ENCODE measurements at places on chromosomes 13 and 19. TPM values are rescaled to one million over a fixed set of nuclear protein-coding genes. Genes with fewer than 3 reads are reported as not detected.

DNA sequence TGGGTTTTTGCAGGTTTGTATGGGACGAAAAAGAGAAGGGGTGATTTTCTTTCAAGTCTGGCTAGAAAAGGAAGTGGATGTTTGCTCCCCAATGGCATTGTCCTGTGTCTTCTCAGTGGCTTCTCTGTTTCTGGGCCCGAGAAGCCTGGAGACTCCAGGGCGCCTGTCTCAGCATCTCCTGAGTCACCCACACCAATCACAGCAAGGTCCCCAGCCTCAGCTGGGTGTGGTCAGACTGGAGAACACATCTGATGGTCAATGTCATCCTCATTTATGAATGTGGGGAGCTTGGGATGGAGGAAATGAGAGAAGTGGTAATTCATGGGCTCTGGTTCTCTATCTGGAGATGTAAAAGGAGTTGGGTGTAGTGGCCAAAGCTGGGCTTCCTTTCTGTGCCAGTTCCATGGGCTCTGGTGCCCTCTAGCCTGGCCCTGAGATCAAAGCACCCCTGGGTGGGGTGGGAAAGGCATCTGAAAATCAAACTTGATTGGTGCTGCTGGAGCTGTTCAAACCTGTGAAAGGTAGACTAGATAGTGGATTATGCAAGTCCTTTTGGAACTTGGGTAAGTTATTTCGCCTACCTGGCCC, 13.4 kb downstream of the RASL11A start:
- ATAC-seq: peak; percentile 38

GRCh38 chr19:43286786-43287185, 17.5 kb upstream of the PSG9 start:
- ATAC-seq: no peak

DNA sequence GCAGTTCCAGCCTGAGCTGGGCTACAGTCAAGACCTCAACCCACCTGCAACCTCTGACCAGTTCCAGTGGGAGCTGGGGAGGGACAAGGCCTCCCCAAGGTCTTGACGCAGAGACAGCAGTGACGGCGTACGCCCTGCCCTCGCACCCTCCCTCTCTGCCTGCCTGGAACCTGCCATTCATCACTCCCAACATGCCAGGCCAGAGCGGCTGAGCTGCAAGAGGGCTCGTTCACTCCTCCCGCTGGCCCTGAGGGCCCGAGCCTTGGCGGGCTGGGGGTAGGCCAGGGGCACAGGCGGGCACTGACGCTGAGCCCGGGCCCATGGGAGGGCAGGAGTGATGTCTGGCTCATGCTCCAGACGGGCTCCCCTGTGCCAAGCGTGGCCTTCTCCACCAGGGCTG, 8.2 kb downstream of the NDUFA11 start:
- ATAC-seq: no peak

- no peak for ATAC-seq
Measured at GRCh38 chr13:111449041-111449440, 128.6 kb downstream of the TEX29 start.

DNA sequence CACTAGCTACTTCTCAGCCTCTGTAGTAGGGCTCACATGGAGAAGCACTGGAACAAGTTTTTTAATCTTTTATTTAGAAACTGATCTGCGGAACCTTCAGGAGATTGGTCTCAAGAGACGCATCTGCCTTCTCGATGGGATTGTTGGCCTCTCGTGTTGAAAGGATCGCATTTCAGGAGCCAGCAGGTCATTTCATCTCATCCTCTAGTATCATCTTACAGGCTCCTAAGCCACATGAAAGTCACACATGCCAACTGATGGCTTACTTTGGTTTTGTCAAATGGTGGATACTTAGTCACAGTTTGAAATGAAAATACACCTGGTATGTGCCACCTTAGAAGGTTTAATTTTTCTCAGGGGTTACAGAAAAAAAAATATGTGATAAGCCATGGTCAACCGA, 1703.6 kb downstream of the EFNB2 start:
- no peak for ATAC-seq

DNA sequence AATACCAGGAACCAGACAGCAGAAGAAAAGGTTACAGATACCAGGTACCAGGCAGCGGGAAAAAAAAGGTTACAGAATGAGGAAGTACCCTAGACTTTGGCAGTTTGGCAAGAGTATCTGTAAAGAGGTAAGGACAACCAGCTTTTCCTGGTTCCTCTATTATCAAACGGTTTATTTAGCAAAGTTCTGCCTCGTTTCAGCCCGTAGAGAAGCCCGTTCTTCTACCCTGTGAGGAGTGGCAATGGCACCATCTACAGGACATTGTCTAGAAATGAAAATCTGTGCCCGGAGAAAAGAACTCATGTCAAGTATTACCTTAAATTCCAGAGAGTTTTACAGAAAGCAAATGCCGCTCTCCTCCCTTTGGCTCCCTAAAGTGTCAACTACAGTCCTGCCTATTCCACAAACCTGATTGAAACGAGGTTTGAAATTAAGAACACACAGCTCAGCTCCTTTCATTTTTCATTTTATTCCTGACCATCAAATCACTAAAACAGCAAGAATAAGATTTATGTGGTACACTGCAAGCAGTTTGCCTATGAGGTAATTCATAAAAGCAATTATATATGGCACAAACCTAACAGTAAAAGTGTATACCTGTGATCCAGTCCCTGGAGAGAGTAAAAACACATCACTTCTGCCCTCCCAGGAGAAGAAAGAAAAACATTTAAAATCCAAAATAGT, 226.3 kb downstream of the SLC7A1 start:
- peak; percentile 33 for ATAC-seq

DNA sequence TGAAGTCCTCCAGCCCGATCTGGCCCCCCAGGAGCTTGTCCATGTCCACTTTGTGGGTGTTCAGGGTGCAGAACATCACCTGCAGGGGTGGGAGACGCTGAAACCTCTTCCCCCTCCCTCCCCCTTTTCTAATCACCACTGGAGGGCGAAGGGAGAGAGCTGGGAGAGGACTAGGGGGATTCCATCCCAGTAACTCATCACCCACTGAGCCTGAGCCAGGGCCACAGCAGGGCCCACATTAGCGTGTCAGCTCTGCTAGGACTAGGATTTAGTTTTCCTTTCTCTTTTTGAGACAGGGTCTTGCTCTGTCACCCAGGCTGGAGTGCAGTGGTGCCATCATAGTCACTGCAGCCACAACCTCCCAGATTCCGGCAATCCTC, 5.5 kb upstream of the PTGER1 start:
- no peak for ATAC-seq

DNA sequence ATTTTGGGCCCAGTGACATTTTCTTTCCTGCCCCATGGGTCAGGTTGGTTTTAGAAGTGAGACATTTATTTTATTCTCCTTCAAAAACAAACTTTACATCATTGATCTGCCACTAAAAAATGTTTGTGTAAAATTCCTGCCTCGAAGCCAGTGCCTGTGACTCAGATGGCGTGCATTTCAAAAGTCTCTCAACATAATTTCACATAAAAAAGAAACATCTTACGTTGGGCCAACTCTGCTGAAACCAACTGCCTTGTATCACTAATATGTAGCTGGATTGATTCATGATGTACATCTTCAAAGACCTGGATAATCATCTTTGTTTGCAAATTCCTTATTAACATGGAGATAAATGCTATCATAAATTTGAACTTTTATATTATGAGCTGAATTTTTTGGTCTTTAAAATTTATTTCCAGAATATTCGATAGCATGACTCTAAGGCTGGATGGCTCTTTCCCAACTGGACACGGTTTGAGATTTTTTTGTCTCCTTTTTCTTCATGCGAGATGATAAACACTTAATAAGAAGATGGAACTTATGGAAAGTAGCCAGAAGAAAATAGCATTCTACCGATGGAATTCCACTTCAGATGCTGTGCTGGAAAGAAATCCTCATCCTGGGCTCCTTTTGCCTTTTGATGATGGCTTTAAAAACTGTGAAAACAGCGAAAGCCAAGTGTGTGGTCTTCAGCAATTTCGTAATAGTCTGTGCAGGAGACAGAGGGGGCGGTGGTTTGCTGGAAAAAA, 420.5 kb downstream of the FGF9 start:
- no peak for ATAC-seq

- ATAC-seq: no peak
Measured at GRCh38 chr19:32998722-32999121, 26.7 kb downstream of the FAAP24 start.

DNA sequence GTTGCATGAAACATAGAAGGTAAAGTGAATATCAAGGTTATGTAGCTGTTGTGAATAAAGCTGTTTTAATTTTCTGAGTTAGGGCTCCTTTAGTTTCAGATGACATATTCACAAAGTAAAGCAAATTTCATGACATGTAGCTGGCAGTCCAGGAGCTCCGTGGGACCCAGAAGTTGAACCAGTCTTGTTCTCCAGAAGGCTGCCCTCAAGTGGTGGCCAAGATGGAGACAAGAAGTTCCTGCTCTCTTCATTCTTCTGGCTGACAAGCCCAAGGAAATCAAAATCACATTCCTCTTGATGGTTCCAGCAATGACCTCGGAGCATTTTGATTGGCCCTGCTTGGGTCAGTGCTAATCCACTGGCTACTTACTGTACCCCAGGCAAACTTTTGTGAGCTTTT, 128.7 kb downstream of the LIG4 start:
- ATAC-seq: no peak

DNA sequence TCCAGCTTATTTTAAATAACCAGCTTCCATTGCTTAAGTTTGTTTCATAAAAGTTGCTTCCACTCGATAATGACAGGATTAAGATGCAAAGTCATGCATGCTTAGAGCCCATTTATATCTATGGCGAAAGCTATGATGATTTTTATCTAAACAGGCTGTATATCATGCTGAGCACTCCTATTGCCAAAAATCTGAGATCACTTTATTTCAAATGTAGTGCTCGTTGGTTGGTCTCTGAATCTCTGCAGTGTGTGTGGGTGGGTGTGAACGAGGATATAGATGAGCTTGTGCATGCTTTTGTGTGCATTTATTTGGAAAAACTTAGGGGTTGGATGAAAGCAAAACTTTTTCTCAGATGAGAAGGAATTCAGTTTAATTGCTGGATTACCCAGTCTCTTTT, 27.0 kb upstream of the ARGLU1 start:
- no peak for ATAC-seq

GRCh38 chr13:50884265-50884664, 25.3 kb upstream of the RNASEH2B start:
- no peak for ATAC-seq

DNA sequence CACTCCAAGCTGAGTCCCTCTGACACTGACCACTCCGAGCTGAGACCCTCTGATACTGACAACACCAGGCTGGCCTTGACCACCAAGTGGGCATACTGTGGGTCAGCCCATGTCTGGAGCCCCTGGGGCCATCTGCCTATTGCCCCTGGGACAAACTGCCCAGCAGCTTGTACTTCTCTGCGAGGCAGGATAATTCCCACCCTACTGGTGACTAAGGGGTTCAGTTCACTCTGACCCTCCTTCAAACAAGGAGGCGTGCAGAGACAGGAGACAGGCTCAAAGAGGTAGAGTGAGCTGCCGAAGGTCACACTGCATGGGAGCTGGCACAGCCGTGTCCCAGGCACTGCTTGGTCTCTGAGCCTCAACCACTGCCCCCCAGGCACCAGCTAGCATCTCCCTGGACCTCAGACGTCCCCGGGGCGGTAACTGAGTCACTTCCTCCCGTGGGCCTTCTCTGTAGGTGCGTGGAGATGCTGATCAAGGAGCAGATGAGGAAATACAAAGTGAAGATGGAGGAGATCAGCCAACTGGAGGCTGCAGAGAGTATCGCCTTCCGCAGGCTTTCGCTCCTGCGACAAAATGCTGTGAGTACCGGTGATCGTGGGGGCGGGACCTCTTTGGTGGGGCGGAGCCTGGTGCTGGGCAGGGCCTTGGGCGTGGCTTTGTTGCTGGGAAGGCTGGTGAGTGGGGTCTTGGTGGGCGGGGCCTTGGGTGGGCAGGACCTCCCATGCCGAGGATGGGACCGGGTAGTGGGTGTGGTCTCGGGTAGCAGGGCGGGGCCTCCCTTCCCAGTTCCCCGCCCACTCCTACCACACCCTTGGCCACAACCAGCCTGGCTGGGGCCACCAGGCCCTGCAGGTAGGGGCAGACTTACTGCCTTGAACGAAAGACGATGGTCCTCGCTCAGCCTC, 5.8 kb upstream of the USE1 start:
- ATAC-seq: peak; percentile 11

DNA sequence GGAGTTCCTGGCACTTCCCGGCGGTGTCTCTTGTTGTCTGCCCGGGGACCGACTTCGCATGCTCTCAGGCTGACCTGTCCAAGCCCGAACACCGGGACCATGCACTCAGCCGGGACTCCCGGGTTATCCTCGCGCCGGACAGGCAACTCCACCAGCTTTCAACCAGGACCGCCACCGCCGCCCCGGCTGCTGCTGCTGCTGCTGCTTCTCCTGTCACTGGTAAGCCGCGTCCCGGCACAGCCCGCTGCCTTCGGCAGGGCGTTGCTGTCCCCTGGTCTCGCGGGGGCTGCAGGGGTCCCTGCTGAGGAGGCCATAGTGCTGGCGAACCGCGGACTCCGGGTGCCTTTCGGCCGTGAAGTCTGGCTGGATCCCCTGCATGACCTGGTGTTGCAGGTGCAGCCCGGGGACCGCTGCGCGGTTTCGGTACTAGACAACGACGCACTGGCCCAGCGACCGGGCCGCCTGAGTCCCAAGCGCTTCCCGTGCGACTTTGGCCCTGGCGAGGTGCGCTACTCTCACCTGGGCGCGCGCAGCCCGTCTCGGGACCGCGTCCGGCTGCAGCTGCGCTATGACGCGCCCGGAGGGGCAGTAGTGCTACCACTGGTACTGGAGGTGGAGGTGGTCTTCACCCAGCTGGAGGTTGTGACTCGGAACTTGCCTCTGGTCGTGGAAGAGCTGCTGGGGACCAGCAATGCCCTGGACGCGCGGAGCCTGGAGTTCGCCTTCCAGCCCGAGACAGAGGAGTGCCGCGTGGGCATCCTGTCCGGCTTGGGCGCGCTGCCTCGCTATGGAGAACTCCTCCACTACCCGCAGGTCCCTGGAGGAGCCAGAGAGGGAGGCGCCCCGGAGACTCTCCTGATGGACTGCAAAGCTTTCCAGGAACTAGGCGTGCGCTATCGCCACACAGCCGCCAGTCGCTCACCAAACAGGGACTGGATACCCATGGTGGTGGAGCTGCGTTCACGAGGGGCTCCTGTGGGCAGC, 661 bp downstream of the FREM2 start:
- ATAC-seq: peak; percentile 30

The KIR2DL3 gene
- total RNA-seq: not detected

The OR10H5 gene
- not detected for total RNA-seq

The MBD3L2 gene
- total RNA-seq: not detected

The ZNF616 gene
- total RNA-seq: 5.7 TPM

The ZNF441 gene
- total RNA-seq: 2.2 TPM

The PLEKHG2 gene
- 12.8 TPM for total RNA-seq

The ZNF829 gene
- total RNA-seq: 1.5 TPM

The FUT2 gene
- total RNA-seq: 101 TPM

The NLRP9 gene
- total RNA-seq: not detected

Measured in esophagus mucosa (tissue), 1 donor.